ENCODE measurements at places on chromosomes 12 and 14.

GRCh38 chr14:91264151-91265150 is 19.9 kb upstream of the GPR68 start:
- no peak for DNase-seq

- DNase-seq, result no peak
Measured at GRCh38 chr12:71797531-71797930, 42.0 kb upstream of the TBC1D15 start.

- no peak for DNase-seq
Measured at GRCh38 chr14:101127224-101127623, 223.7 kb upstream of the RTL1 start.

GRCh38 chr14:64944861-64945260 is 2.3 kb upstream of the GPX2 start:
- DNase-seq, result no peak

DNA sequence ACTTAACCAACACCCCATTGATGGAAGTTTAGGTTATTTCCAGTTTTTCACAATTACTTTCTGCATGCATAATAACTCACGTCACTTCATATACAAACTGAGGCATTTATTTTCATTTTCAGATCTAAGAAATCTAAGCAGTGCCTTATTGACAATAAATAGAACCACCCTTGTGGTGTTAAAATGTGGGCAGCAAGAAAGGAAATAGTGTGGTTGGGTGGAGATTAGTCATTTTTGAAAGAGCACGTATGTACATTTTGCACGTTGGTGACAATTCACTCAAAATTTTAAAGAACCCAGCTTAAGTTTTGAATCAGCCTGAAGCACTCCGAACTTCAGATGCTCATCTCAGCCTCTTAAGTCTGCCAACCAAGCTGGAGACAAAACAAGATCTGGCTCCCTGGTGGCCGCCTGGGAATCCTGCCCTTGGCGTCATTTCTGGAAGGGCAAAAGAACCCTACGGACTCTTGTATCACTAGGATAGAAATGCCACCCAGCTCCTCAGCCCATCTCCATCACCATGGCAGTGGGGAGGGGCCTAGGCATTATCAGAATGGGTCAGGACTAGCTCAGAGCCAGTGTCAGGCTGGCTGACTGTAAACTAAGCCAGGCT is 89.5 kb upstream of the BCL2L14 start:
- DNase-seq, result no peak

DNA sequence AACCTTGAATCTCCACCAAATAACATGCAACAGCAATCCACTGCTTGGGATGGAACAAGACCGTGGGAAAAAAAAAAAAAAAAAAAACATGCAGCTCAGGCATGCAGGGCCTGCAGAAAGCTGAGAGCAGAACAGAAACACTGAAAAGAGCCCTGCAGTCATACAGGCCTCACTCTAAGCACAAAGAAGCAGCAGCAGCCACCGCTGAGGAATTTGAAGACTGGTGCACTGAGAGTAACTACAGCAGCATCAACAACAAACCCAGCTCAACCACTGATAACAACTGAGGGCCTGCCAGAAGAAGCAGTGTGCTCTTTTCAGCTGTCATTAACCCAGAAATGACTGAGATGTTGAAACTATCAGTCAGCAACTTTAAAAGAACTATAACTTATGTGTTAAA is 354.7 kb upstream of the TMTC1 start:
- no peak for DNase-seq

DNA sequence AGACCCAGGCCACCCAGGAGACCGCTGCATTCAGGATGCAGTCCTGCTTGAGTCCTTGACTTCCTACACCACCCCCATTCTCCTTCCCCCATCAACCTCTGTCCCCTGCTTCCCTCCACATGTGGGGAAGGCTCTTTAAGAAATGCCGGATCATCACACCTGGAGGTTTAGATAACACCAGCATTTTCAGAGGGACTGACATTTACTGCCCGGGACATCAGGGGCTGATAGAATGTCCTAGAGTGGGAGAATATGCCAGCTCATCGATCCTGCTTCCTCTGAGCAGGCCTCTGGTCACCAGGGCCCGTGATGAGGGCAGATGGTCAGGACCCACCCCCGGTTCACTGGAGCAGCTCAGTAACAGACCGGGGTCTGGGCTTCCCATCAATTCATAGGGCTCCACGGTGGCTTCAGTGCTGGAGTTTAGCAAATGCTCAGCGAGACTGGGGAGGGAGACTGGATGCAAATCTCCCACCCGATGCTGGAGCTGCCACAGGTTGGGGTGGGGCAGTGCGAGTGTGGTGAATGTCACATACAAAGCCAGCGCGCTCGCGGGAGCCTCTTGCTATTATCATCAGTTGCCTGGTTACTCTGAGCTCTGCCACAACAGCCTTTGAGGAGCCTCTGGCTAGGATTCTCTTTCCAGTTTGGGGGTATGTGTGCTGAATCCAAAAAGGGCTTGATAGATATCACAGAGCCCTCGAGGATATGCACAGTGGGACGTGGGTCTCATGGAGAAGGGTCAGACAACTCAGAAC is 111.6 kb downstream of the RBM19 start:
- DNase-seq, result no peak

- DNase-seq, result no peak
Measured at GRCh38 chr12:56018356-56018755, 2.5 kb upstream of the IKZF4 start.

GRCh38 chr12:132888852-132889251 is 1.4 kb upstream of the CHFR start:
- no peak for DNase-seq

DNA sequence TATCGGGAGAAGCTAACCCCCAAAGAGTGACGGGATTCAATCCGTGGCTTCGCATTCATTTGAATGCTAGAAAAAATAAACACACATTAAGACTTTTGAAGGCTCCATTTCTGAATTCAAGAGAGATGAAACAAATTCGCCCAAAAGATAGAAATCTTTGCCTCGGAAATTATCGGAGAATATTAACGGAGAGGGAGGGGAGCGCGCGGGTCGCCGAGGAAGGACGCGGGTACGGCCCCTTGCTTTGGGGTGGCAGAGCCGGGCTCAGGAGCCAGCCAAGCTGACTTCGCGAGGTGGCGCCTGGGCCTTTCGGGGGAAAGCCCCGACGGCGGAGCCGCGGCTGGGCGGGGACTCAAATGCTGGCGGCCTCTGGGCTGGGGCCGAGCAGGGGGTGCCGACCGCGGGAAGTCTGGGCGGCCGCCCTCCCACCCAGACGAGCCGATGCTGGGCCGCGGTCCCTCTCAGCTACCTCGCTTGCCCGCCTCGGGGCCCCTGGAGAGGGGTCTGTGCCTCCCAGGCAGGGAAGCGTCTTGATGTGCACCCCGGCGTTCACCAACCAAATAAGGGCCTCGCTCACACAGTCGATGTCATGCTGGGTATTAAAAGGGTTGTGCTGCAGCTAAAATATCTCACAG is 14.7 kb downstream of the NKX2-1 start:
- DNase-seq, result no peak

GRCh38 chr14:36238666-36239363 is 62.3 kb upstream of the PTCSC3 start:
- no peak for DNase-seq

DNA sequence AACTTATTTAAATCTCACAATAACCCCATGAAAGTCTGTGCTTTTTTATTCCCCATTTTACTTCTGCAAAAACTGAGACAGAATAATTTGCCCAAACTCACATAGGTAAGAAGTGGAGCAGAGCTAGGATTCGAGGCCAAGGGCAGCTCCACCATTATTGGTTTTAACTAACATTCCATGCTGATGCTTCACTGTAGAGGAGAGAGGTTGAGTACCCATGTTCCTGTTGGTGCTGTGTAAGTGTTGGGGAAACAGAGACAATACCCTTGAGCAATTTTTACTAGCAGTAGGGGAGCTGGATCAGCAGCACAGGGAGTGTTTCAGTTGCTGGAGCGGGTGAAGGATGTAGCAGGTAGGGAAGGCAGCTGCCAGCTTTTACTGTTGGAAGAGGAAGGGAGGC is 21.1 kb downstream of the RASSF8 start:
- no peak for DNase-seq

DNA sequence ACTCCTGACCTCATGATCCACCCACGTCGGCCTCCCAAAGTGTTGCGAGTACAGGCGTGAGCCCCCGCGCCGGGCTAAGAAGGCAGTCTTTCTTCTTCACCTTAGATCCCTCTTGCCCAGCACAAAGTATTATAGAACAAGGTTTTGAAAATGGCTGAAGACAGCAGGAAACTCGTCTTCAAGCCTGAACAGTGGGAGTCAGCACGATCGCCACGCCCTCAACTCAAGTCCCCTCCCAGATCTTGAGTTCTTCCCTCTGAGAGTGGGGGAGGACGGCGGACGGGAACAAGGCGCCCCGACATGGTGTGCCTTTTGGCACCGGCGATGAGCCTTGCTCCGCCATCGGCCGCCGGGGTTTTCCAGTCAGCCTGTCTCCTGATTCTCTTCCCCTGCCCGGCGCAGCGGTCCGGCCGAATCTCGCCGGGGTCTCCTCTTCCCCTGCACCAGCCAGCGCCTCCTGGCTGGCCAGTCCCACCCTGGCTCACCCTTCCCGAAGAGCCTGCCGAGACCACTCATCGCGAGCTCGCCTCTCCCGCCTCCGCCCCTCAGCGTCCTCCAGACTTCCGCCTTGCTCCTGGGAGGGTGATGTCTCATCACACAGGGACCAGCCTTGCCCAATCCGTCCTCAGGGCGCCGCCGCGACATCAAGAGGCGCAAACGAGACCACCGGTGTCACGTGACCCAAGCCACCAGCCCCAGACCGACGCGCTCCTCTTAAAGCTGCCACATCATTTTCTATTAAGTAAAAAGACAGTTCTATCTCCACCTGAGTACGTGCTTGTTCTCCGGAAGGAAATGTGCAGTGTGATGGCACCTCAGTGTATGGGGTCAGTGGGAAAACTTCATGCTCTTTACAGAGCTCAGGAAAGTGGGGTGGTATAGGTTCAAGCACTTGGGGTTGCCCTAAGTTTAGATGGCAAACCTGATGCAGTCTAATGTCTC is at the start of gene CHMP4A:
TSS of gene CHMP4A (minus strand) at position 565 of the 942 bp plus-strand sequence. CDS start at position 516, 49 bp downstream.
- peak; percentile 93 for DNase-seq

DNA sequence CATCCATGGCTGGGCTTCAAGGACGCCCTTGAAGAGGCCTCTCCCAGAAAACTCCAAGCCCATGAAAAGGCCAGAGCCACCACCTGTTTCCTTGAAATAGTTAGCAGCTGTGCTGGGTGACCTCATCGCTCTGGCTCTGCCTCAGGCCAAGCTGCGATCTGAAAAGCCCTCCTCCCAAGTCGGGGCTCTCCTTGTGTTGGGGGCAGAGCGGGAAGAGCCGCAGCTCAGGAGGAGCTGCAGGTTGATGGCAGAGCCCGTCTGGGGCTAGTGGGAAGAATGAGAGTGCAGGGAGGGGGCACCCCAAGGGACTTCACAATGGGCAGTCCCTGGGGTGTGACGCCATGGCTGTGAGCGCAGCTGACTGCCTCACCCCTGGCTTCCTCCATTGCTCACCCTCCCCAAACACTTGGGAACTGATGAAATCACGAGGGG is 50.0 kb upstream of the STON2 start:
- DNase-seq, result no peak

- no peak for DNase-seq
Measured at GRCh38 chr12:121797937-121798786, 4.7 kb upstream of the RHOF start.

DNA sequence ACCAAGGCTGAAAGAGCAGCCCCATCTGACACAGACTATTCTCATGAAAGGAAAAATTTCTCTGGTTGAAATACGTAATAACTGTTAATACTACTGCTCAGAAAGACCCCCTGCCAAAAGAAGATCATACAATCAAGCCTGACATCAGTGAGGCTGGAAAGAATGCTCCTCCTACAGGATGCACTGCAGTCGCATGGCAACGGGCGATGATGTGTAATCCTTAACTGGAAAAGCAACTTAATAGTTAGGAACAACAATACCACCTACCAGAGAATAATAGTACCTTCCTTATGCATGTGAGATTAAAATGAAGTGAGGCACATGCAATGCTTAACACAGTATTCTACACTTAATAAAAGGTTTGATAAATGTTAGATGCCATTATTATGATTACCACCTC is 1.2 kb upstream of the GOLGA5 start:
- no peak for DNase-seq

GRCh38 chr14:69685218-69685616 is 73.8 kb downstream of the SUSD6 start:
- DNase-seq, result no peak

- peak; percentile 58 for DNase-seq
Measured at GRCh38 chr12:47837190-47838171, 17.8 kb upstream of the HDAC7 start.

- DNase-seq, result no peak
Measured at GRCh38 chr14:39491134-39491571, 58.9 kb upstream of the FBXO33 start.

DNA sequence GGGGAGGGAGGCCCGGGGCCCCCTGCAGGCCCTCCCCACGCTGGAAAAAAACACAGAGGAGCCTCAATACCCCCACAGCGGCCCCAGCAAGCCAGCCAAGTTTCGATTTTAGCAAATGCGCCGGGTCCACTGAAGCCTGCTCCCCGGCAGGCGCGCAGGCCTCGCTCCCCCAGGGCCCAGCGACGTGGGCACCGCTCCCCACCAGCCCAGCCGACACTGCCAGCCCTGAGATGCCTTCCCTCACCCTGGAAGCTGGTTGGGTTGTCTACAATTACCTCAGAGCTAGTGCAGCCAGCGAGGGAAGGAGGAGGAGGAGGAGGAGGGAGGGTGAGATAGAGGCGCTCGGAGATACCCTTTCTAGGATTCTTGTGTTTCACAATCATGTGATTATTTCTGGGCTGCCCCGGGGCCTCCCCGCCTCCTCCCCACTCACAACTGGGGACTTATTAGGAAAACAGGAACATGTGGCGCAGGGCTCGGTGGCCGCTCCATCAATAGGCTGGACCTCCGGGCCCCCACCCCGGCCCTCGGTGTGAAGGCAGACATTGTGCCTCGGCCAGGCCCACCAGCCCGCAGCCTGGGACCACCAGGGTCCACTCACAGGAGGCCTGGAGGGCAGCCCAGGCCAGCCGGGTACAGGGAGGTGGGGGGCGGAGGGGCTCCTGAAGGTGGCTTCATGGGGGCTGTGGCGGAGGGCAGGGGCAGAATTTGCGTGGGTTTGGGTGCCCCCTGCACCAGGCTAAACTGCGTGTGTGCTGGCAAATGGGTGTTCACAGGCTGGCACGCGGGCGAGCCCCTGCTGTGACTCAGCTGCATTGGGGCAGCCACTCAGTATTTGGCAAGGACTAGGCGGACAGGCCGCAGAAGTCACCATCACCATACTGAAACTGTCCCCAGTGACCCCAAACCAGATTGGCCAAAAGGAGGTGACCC is 109.9 kb downstream of the NCOR2 start:
- no peak for DNase-seq

GRCh38 chr12:10617863-10618262 is 4.5 kb upstream of the MAGOHB start:
- DNase-seq, result no peak
